ENCODE measurements at places on chromosomes 2 and 18.

- DNase-seq: no peak
These were observed 8.7 kb downstream of the GLS start for GRCh38 chr2:190889175-190889943.

DNA sequence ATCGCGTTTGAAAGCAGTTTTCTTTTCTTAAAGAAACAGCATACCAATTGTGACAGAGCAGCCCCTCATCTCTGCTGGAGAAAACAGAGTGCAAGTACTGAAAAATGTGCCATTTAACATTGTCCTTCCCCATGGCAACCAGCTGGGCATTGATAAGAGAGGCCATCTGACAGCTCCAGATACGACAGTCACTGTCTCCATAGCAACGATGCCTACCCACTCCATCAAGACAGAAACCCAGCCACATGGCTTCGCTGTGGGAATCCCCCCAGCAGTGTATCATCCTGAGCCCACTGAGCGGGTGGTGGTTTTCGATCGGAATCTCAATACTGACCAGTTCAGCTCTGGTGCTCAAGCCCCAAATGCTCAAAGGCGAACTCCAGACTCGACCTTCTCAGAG lies 9.5 kb downstream of the GRHL1 start:
- DNase-seq: no peak

GRCh38 chr2:190986221-190986953 lies 27.6 kb downstream of the STAT1 start:
- DNase-seq: no peak

DNA sequence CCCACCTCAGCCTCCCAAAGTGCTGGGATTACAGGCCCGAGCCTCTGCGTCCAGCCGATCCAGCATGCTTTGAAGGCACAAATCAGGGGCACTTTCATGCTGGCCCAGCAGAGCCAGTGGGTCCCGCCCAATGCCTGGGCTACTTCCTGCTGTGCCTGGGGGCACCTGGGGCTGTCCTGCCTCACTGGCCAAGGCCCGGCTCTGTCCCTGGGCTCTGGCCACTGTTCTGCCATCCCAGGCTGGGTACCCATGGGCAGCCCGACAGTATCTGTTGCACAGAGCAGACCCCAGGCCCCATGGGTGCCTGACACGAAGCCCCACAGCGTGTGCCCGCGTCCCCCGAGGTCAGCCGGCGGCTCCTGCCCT lies 6.8 kb upstream of the GAL3ST2 start:
- DNase-seq: no peak

- no peak for DNase-seq
These were observed 22.2 kb downstream of the PDK1 start for GRCh38 chr2:172578054-172578453.

GRCh38 chr18:6256521-6256920 lies 158.2 kb downstream of the L3MBTL4 start:
- DNase-seq: no peak

- no peak for DNase-seq
These were observed 7.9 kb downstream of the IL1RN start for GRCh38 chr2:113135317-113135716.

- no peak for DNase-seq
These were observed 24.1 kb downstream of the RBM43 start for GRCh38 chr2:151237422-151238025.

DNA sequence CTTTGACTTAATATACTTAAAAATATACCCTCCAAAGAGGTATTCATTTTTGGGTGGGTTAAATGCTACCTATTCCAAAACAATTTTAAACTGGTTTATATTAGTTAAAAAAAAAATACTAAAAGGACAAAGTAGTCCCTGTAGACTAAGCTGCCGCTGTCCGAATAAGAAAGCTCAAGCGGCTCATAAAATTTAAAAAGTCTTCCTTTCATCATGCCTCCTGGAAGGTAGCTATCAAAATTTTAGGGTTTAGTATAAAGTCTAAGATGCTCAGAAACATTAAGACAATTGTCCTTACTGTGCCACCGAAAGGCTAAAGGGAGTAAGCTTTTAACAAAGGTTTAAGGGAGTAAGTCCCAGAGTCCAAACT lies 440 bp upstream of the UGGT1 start:
- no peak for DNase-seq

DNA sequence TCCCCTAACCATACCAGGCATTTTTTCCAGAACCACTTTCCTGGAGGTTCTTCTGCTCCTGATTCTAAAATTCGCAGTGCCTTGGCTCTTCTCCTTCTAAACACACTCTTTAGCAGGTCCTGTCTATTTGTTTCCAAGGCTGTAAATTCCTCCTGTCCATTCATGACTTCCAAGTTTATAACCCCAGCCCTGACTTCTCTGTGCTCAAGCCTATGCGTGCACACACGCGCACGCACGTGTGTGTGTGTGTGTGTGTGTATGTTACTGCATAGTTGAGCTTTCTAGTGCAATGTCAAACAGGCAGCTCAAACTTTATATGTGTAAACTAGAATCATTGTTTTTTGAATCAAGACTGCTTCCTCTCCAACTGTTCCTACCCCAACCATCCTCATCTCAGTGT lies 337.7 kb downstream of the LRRTM1 start:
- no peak for DNase-seq

DNA sequence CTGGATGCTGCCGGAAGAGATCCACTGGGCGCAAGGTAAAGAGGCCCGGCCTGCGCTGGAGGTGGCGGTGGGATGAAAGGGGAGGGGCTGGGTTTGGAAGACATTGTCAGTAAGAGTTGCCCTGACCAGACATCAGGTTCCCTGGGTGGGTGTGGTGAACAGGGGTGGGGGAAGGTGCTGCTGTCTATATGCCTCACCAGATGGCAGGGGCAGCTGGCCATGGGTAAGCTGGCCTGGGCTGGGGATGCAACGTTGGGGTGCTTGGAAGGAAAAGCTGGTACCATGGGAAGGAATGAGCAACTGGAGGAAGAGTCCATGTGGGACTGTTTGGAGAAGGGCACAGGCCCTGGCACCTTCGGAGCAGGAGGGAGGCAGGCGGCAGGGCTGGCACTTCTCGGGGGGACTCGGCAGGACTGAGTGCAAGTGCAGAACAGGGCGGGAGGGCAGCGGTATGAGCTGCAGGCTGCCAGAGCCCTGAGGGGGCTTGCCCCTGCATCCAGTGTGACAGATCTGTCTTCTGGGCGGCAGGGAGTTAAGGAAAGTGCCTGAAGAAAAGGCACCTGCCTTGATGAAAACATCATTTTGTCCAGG lies 146.4 kb downstream of the DYSF start:
- DNase-seq: no peak

DNA sequence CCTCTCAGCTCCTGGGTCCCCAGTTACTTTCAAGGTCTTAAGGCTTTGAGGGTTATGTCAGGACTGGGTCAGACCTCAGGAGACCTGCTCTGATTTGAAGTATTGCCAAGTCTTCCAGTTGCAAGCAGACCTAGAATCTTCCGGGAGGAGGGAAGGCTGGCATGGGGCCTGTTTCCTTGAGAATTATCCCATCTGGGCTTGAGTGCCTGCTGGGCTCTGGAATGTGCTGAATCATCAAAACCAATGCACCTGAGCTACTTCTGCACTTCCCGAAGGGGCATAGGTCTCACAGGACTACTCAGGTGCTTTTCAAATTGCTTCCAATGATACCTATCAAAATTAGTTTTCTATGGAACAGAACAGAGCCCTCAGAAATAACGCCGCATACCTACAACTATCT lies 327.3 kb downstream of the XIRP2 start:
- DNase-seq: no peak

- DNase-seq: no peak
These were observed 387.2 kb upstream of the CWC22 start for GRCh38 chr2:180394305-180394704.

DNA sequence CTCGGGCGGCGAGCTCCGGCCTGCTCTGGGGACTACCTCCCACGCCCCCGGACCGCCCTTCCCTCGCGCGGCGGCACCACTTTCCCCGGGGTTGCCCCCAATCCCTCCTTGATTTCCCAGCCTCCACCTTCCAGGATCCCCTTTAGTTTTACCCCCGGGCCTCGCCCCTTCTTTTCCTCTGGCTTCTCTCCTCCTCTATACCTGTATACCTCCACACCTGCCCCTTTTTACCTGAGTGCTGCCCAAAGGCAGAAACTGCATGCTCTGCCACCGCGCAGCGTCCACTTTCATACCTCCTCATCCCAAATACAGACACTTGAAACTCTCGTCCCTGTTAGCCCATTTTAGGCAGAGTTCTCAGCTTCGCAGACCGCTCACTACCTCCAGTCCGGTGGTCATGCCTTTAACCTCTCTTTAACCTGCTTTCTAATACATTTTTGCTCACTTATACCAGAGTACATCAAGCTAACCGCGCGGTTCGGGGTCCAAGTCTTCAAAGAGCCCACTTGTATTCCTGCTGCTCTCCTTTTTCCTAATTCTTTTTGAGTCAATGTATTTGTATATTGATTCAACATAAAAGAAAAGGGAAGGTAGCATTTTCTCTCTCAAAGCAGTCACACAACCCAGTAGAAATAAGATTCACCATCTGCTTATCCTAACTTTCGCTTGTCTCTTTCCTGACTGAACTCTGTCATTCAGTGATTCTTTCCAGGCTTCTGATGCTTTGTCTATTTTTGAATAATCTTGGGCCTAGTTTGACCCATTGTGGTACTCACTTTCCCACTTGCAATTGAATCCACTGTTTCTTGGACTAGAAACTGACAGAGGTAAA lies 901 bp downstream of the SPOPL start:
- DNase-seq: no peak

DNA sequence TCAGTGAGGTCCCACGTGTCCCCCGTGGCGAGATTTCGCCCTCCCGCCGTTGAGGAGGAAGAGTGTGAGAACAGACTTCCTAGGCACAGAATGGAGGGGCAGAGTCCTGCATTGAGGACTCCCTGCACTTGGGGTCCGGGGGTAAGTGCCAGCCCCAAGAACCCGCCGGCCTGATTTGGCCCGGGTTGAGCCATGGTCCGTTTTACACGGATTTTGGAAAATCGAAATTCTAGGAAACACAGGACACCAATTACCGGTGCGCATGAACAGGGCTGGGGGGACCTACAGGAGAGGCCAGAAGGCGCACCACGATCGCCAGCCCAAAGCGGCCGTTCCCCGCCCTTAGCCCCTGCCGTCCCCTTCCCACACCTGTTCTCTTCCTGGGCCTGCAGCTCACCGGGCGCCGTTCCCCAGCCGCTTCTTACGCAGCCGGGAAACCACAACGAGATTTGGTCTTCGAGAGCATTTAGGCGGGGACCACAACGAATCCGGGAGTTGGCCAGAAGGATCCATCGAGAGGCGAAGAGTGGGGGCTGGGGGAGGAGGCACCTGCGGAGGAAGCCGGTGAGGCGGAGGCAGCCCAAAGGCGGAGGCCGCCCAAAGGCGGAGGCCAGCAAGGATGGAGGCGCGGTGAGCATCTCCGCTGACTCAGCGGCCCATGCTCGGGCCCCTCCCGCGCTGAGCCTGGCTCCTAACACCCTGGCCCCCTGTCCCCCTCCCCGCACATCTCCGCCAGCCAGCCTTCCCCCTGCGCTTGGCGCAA lies 464 bp upstream of the TLX2 start:
- DNase-seq: no peak

GRCh38 chr2:218322768-218323525 lies 30.6 kb upstream of the TMBIM1 start:
- no peak for DNase-seq

- no peak for DNase-seq
These were observed 160.7 kb downstream of the FSHR start for GRCh38 chr2:48993576-48993975.
